Stimulated activated CD4-positive, alpha-beta T cell treated with anti-CD3 and anti-CD28 coated beads, Interleukin-12 subunit alpha, Interleukin-12 subunit beta, amount 100 ng/mL, for 48 hours (primary cell): ENCODE measurements at places on chromosomes 12 and 14.

- DNase-seq = no peak
These were observed 164.3 kb upstream of the TMPO start for GRCh38 chr12:98351089-98351488.

GRCh38 chr12:88574278-88574677, 6.0 kb downstream of the KITLG start:
- DNase-seq = no peak

DNA sequence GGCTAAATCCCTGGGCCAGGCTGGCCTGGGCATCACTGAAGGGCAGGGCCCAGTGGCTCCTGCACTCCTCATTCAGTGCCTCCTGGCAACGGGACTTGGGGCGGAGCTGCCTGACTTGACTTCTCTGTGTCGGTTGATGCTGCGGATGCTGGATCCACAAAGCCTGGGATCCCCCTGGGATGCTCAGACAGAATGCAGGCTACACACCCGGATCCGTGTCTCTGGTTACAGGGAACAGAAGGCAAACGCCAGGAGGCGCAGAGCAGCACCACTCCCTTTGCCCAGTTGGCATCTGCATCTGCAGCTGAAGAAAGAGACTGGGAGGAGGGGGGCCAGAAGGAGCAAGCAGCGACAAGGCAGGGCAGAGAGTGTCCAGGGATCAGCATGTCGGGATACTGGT, 154.5 kb upstream of the FKBP4 start:
- DNase-seq = no peak

DNA sequence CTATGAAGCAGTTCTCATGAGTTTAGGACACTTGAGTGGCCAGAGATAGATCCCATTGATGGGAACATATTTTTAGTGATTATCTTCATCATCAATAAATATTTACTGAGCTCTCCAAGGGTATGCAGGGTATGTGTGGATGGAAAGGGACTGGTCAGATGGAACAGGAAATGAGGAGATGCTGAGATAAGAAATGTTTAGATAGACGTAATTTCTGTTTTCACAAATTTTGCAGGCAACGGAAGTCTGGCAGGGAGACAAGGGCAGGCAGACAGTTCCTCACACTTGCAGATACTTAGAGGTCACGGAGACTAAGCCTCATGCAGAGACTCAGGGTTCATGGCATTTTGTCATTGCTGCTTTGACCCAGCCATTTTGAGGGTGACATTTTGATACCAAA, 24.3 kb downstream of the BCL2L14 start:
- DNase-seq = no peak
